Adrenal gland (tissue), 19 donors: ENCODE measurements at places on chromosomes 2 and 18. TPM values are rescaled to one million over a fixed set of nuclear protein-coding genes. Genes with fewer than 3 reads are reported as not detected.

DNA sequence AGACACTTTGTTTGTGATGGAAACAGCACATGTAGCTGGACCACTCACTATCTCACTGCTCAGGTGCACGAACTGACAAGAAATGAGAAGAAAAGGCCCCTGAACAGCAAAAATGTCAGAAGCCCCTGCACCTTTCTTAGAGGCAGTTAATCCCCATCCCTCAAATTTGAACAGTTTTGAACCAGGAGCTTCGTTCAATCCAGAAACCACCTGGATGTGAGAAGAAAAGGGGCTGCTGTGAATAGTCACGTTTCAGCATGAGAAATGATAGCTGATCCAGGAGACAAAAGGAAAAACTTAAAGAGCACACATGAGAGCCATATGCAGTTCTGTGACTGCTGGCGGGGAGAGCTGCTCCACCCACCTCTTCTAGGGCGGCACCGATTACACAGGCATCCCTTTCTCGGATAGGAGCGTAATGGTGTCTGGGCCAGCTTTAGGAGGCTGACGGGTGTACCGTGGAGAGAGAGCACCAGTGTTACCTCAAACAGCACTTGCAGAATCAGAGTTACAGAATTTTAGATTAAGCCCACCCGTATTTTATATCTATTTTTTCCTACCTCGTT, 117.0 kb upstream of the EML6 start:
- H3K36me3 ChIP-seq = no peaks in the 10 kb centered on the region
- no peak for DNase-seq
- no peak overlapping the region for H3K27ac ChIP-seq
- H3K4me1 ChIP-seq = peaks cover 48% of the 10 kb centered on the region

GRCh38 chr2:173983391-173983871, 18.3 kb upstream of the SP3 start:
- H3K27ac ChIP-seq = no peak overlapping the region
- no peak for DNase-seq
- peaks cover 11% of the 10 kb centered on the region for H3K4me1 ChIP-seq

DNA sequence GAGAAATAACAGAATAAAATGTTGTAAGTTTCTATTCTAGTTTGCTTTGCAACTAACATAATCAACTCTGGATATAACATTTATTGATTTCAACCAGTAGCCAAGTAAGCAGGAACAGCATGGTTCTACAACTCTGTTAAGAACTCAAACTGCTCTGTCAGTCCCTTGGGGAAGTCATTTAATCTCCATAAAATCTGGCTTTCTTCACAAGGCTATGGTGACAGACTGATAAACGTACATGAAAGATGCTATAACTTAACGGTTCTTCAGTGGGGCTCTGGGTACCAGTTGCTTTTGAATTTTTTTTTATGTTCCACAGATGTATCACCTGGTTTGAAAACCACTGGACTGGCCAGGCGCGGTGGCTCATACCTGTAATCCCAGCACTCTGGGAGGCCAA, 10.3 kb downstream of the PSME4 start:
- no peaks in the 10 kb centered on the region for H3K27me3 ChIP-seq
- no peak for DNase-seq
- H3K4me3 ChIP-seq = no peak overlapping the region
- H3K36me3 ChIP-seq = no peaks in the 10 kb centered on the region
- H3K27ac ChIP-seq = no peak overlapping the region

DNA sequence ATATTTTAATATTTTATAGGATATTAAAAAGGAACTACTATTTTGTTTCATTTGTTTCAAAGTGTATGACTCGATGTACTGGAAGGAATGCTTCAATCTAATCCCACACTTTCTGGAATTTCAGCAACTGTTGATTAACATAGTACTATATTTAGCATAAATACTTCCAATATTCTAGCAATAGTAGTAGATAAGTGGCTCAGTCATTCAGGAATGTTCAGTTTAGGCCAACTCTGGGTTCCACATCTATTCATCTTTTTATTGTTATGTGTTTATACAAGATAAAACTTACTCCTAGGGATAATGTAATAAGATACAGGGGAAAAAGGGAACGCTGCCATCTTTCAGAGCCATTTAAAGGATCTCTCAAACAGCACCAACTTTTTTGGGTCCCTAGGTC, 22.3 kb upstream of the ORC2 start:
- no peak overlapping the region for H3K27ac ChIP-seq
- no peak overlapping the region for H3K4me3 ChIP-seq
- DNase-seq = no peak
- H3K27me3 ChIP-seq = no peaks in the 10 kb centered on the region
- no peaks in the 10 kb centered on the region for H3K4me1 ChIP-seq

- H3K4me1 ChIP-seq = no peaks in the 10 kb centered on the region
- H3K27me3 ChIP-seq = no peaks in the 10 kb centered on the region
- H3K36me3 ChIP-seq = no peaks in the 10 kb centered on the region
- no peak overlapping the region for H3K4me3 ChIP-seq
Measured at GRCh38 chr2:241213041-241213440, 24.6 kb downstream of the ANO7 start.

The ARL6IP6 gene
- total RNA-seq = 13.7 TPM

The GPR35 gene
- total RNA-seq = 0.49 TPM
